Small intestine (tissue), 16 donors: ENCODE measurements at places on chromosomes 13 and 19. TPM values are rescaled to one million over a fixed set of nuclear protein-coding genes. Genes with fewer than 3 reads are reported as not detected.

CD79A gene
- 0.95 TPM for polyA plus RNA-seq

FFAR3 gene
- not detected for polyA plus RNA-seq

ALG5 gene
- polyA plus RNA-seq, result 31.1 TPM

MAMSTR gene
- 0.89 TPM for polyA plus RNA-seq

GRCh38 chr19:43501661-43502418, 2.7 kb downstream of the PHLDB3 start:
- DNase-seq, result no peak
